Ecto neural progenitor cell (in vitro differentiated cells): ENCODE measurements at places on chromosomes 6 and 20.

DNA sequence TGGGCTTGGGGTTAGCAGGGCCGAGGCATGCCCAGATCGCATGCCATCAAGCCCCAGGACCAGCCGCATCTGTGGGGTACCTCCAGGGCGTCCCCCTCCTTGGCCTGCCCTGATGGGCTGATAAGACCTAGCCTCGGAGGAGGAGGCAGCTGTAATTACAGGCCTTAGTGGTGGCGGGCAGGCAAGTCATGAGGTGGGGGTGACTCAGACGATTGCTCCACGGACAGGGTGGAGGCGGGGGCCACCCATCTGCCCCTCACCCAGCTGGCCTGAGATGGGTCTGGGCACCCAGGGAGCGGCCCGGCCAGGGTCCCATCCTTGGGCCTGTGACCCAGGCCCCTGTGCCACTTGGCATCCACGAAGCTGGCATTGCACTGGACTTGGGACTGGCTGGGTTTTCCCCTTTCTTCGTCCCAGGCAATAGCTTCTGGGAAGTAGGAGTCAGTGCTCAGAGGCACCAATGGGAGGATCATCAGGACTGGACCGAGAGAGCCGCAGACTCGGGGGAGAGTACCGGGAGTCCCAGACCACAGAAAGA, 57.5 kb downstream of the CEBPB start:
- DNase-seq: no peak

GRCh38 chr6:90978046-90978445, 391.2 kb upstream of the MAP3K7 start:
- no peak for DNase-seq

GRCh38 chr20:46487628-46488027, 25.7 kb downstream of the ZNF334 start:
- DNase-seq: no peak

DNA sequence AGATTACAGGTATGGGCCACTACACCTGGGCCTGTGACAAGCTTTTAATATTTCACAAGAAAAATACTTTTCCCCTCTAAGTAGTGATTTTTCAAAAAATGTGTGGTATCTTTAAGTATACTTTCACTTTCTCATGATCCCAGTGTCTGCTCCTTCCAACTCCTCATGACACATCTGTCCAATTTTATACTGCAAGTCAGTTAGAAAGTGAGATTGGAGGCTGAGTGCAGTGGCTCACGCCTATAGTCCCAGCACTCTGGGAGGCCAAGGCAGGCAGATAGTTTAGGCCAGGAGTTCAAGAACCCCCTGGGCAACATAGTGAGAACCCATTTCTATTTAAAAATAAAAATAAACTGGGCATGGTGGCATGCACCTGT, 20.2 kb downstream of the PIM1 start:
- DNase-seq: no peak

GRCh38 chr6:31008165-31008564, 2.1 kb upstream of the MUC22 start:
- DNase-seq: no peak

DNA sequence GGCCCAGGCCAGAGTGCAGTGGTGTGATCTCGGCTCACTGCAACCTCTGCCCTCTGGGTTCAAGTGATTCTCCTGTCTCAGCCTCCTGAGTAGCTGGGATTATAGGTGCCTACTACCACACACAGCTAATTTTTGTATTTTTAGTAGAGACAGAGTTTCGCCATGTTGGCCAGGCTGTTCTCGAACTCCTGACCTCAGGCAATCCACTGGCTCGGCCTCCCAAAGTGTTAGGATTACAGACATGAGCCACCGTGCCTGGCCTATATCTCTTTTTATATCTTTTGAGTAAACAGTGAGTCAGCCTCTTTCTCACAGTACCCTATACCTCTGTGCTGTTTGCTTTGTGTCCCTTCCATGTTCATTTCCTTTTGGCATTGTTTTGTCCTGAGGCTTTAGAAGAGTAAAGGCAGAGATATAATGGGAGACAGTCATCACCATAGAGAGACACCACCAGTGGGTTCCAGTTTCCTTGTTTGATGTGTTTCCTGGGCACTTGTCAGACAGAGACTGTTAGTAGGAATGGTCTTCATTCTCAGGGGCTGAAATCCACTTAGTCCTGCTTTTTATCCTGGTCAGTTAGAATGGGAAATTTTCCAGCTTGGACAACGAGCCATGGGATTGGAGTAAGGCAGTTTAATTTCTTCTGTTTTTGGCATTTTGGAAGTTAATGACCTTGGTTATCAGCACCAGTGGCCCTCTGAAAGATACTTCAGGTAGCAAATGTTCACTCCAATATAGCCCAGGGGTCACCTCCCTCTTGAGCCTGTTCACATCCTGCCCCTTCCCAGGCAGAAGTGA, 32.2 kb upstream of the ASXL1 start:
- no peak for DNase-seq

DNA sequence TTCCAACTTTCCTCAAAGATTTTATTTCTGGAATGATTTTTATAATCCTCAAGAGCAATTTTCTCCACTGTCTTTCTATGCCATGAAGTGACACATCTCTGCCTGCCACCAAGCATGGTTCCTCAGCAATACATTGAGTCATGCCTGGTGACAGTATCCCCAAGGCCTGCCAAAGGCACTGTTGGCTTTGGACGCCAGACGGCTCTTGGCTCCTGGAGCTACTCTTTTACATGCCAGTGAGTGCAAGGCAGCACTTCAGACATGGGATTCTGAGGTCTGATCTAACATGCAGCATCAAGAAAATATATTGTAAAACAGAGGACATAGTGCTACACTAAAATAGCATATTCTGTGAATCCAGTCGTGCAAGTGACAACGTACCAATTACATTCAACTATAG, 20.1 kb upstream of the PLEKHG1 start:
- no peak for DNase-seq

DNA sequence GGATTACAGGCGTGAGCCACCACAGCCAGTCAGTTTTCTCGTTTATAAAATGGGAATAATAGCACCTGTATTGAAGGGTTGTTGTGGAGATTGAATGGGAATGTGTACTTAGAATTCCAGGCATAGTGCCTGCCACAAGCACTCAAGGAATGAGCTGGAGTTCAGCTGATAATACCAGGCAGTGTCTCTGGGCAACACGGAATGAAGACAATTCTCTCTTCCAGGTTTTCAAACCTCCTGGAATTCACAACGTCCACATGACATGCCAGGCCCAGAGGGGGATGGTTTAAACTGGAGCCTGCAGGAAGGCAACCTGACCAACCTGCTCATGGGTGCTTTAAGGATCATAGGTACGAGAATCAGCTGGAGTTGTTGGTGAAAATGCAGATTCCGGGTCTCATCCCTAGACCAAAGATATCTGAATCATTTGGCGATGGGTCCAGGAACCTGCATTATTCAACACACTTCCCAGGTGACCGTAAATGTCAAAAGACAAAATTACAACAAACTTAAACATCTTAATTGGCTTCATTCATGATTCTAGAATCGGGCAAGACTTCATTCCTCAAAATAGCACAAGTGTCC, 1.9 kb upstream of the PTPN1 start:
- no peak for DNase-seq

DNA sequence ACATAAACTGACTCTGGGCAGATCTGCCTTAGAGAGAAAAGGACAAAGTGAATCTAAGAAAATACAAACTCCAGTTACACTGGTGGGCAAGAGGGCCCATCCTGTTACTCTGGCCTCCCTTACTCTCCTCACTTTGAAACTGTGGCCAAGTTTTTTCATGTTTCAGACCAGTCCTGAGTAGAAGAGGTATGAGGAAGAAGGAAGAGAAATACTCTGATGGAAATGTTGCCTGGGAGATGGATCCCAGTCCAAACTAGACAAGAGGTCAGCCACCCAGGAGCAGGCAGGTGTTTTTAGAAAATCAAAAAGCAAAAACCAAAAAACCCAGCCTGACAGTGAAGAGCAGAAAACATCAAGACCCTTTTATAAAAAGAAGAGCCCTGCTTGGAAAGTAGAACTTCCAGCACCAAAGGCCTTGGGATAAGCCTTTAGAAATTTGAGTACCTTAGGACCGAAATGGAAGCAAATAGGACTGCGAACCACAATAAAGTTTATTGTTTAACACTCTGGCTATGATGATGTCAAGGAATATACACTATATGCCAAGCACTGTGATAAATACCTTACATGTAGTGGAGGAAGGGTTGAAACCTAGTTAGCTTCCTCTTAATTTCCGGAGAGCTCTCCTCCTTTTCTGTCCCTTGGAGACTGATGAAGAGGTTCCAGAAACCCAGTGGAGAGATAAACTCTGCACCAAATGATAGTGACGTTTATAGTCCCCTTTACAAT, 123.1 kb downstream of the KLHL32 start:
- no peak for DNase-seq

- no peak for DNase-seq
These were observed 79.0 kb upstream of the RGS17 start for GRCh38 chr6:153210083-153210482.

DNA sequence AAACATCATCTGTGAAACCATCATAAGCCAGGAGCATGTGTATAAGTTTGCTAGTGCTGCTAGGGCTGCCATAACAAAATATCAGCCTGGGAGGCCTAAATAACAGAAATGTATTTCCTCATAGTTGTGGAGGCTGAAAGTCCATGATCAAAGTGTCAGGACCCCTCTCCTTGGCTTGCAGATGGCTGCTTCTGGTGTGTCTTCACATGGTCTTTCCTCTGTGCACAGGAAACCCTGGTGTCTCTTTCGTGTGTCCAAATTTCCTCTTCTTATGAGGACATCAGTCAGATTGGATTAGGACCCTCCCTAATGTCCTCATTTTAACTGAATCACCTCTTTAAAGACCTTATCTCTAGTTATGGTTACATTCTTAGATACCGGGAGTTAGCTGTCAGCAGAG, 6.2 kb upstream of the CITED2 start:
- no peak for DNase-seq

GRCh38 chr20:34222208-34222607, 19.0 kb upstream of the ASIP start:
- DNase-seq: no peak

DNA sequence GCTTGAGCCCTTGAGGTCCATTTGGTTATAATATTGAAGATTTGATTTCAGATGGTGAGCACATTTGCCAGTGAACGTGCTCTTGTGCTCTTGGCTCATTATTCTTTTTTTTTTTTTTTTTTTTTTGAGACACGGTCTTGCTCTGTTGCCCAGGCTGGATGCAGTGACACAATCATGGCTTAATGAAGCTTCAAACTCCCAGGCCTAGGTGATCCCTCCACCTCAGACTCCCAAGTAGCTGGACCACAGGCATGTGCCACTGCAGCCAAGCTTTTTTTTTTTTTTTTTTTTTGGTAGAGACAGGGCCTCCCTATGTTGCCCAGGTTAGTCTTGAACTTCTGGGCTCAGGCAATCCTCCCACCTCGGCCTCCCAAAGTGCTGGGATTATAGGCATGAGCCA, 176.2 kb downstream of the KLHL32 start:
- no peak for DNase-seq

GRCh38 chr20:1935696-1936366, 40.6 kb downstream of the SIRPA start:
- DNase-seq: no peak

GRCh38 chr6:160327981-160328380, 20.2 kb upstream of the SLC22A3 start:
- no peak for DNase-seq

DNA sequence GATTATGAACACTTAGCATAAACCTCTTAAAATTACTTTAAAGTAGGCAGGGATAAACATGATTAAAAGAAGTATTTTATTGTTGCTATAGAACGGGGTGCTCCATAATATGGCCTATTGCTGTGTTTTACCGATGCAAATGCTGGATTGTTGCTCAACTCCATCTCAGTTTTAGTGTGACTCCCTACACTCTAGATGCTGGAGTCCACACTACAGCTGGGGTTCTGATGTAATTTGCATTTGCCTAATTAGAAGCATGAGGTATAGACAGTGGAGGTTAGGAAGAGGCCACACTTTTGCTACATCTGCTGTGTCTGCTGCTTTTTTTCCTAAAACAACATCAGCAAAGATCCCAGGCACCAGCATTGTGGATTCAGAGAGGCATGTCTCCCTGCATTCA, 6.7 kb upstream of the HMGN3 start:
- DNase-seq: no peak

DNA sequence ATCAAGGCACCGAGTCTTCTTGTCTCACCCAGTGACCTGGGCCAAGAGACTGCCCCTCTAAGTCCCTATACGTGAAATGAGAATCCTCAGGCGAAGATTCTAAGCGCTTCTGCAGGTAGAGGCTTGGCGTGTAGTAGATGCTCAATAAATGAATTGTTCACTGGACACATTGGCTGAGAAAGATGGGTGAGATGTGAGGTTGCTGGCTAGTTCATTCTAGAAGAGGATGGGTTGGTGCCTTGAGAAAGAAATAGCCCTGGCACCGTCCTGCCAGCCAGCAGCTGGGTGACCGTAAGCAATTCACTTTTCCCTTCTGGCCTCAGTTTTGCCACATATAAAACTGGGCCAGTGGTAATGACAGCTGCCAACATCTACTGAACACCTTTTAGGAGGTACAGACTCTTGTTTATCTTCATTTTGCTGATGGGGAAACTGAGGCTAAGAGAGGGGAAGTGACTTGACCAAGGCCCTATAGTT, 1.4 kb downstream of the SRC start:
- no peak for DNase-seq

DNA sequence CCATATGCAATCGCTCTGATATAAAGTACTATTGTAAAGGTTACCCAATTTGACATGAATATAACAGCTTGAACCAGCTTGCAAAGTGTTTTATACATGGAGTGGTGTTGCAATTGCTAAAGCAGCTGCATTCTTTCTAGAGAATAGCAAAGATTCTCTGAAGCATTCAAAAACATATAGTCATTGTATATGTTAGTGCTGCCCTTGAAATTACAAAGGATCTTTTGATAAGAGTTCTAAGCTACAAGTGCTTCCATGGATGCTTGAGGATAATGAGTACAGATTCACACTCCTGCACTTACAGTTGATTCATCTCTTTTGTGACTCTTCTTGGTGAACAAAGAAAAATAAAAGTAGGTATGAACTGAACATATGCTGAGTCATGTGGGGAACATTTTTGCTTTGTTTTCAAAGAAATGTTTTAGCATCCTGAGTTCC, 175.7 kb downstream of the ALDH8A1 start:
- no peak for DNase-seq

DNA sequence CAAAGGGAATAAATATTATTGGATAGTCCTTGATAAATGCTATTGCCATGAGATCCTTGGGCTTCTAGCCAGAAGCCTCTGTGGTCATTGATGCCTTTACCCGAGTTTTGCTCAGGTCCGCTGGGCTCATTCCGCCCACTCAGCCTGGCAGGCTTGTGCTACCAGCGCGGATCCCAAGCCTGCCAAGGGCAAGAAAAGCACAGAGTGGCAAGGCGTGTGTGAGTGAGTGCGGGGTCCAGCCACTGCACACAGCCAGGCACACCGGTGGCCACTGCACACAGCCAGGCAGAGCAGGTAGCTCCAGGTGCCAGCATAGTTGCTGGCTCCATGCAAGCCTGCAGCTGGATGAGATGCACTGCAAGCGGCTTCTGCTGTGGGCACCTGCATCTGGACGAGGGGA, 38.7 kb downstream of the STK38 start:
- DNase-seq: no peak

DNA sequence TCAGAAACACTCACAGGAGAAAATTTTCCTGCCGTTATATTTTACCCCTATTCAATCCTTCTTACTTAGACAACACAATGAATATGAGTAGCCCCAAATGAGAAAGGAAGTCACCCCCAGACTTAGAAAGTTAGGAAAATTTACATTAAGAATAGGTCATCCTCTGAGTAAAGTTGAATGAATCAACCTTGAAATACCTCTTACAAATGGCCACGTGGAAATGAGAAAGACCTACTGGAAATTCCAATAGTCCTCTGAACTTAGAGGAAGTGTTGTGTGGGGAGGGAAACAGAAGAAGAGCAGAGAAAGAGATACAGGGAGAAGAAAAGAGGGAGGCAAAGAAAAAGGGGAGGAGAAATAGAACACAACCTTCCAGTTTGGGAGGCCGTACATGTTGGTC, 43.7 kb downstream of the PHACTR1 start:
- no peak for DNase-seq
